Mesendoderm (in vitro differentiated cells): ENCODE measurements at places on chromosomes 6 and 20.

GRCh38 chr6:138031850-138032249, 75.4 kb downstream of the PERP start:
- DNase-seq, result no peak

DNA sequence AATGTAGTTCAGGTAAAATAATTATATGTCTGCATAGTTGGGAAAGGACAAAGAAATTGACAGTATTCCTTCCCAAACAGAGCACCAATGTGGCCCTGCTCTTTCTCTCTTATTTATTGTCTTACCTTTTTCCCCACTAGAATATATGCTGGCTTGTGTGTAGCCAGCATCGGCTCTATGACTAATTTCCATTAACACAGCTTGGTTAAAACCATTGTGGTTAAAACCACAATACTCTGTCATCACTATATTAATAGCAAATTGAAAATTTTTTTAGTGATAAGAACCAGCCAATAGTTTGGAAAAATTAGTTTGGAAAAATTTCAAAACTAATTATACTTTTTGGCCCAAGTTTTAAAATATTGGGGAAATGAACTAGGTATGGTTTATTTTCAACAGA, 535.1 kb downstream of the UTRN start:
- no peak for DNase-seq

DNA sequence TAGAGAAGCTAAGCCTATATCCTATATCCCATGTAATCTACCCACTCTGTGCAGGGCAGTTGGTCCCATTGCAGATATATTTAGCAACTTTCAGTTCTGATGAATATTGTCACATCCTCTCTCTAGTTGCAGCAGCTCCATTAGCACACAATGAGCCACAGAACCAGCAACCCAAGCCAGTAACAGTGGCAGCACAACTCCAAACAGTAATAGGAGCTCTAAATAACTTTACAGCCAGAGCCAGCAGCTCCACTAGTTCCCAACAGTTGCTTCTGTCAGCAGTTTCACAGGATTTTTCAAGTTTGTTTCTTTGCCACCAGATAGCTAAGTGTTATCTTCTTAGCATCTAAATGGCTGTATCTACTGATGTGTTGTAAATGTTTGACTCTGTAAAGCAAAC, 490.8 kb downstream of the HTR1B start:
- DNase-seq, result peak; percentile 61

- no peak for DNase-seq
Observed at GRCh38 chr20:5504061-5504739, 187.4 kb upstream of the PROKR2 start.

- DNase-seq, result no peak
Observed at GRCh38 chr20:47452736-47453161, 48.9 kb upstream of the NCOA3 start.

DNA sequence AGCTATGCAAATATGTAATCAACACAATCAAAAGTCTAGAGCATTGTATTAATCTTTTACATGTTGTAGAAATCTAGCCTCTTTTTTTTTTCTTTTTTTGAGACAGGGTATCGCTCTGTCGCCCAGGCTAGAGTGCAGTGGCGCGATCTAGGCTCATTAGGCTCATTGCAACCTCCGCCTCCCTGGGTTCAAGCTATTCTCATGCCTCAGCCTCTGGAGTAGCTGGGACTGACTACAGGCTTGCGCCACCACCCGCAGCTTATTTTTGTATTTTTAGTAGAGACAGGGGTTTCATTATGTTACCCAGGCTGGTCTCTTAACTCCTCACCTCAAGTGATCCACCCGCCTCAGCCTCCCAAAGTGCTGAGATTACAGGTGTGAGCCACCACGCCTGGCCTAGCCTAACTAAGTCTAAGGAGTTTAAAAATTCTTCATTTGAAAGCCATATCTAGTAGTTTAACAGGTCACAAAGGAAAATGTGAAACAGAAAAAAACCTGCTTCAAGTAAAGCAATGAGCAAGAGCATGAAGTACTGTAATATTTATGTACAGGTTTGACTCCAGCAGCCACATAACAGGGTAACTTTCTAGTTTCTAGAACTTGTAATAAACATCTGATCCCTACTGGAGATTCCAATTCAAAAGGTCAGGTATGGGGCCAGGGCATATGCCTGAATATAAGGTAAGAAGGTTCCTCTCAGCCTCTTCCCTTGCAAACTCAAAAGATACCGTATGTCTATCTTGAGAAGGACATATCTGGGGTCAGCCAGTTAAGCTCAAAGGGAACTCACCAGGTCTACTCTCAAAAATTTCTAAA, 4.4 kb downstream of the CPNE1 start:
- no peak for DNase-seq

DNA sequence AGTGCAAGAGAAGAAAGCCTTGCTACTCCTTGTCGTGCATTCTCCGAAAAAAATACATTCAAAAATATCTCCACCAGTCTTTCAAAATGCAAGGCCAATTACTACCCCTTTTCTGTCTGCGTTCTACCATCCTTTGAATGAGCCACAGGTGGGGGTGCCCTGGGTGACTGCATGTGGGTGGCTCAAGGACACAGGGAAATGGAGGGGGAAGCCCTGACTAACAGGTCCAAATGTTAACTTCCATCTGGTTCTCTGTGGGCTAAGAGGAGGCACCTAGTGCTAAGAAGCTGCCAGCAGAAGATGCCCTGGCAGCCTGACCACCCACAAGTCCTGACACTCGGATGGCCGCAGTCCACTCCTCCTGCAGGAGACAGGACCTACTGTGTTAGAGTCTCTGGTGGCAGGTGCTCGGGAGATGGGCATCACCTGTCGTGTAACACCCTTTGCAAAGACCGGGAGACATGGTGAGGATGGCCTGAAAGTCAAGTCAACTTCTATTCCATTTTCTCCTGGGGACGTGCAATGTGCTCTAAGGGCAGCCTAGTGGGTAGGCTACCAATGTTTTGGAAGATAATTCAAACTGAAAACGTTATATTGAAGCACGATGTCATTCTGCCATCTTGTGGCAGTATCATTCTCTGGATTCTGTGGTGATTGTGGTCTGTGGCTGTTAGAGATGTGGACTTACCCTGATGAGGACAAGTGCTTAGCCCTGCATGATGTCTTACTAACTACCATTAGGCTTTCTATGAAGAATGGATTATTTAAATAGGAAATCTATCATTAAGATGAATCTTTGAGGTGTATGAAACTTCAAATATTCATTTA, 27.4 kb upstream of the IGF2R start:
- DNase-seq, result peak; percentile 40

GRCh38 chr6:91816335-91816734, 1229.5 kb upstream of the MAP3K7 start:
- no peak for DNase-seq

GRCh38 chr6:131290955-131291354, 155.7 kb downstream of the AKAP7 start:
- DNase-seq, result peak; percentile 3

DNA sequence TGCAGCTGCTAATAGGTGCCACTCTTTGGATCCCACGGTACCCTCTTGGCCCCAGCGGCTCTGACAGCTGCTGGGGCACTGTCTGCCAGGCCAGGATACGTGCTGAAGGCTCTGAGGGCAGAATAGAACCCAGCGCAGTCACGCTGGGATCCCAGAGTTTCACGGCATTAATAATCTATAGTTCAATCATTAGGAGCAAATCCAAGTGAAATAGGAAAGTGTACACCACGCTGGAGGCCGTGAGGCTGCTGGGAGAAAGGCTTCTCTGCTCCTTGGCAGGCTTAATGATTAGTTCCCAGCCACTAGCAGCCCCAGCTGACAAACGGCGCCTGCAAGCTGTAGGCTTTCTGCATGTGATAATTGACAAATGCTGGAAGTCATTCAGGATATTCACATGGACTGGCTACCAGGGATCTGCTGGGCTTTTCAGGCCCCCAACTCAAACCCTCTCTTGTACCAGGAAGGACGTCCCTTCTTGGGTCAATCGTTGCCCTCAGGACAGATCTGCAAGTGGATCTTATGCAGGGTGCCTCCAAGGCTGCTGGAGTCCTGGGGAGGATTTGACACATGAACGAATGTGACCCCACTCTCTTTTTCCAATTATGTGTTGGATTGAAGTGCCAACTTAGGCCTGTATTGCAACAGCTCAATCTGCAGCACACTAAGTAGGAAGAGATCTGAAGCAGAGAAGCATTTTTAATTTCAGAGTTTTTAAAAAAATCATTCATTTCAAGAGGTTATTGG, 50.1 kb upstream of the INSM1 start:
- peak; percentile 1 for DNase-seq

DNA sequence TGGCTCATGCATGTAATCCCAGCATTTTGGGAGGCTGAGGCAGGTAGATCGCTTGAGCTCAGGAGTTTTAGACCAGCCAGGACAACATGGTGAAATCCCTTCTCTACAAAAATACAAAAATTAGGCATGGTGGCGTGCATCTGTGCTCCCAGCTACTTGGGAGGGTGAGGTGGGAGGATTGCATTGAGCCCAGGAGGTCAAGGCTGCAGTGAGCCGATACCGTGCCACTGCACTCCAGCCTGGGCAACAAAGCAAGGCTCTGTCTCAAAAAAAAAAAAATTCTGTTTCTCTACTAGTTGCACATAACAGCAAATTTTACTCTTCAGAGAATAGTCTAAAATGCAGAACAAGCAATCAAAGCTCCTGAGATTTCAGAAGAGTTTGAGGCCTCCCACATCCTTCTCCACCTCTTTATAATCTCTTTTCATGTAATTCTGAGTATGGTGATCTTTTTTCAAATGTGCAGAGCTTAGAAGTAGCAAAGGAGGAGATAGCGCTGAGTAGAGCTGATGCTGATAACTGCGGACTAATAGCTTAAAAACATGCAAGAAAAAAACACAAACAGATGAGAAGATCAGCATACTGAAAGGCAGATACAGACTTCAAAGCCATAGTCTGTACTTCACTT, 23.3 kb downstream of the LRRN4 start:
- DNase-seq, result no peak

DNA sequence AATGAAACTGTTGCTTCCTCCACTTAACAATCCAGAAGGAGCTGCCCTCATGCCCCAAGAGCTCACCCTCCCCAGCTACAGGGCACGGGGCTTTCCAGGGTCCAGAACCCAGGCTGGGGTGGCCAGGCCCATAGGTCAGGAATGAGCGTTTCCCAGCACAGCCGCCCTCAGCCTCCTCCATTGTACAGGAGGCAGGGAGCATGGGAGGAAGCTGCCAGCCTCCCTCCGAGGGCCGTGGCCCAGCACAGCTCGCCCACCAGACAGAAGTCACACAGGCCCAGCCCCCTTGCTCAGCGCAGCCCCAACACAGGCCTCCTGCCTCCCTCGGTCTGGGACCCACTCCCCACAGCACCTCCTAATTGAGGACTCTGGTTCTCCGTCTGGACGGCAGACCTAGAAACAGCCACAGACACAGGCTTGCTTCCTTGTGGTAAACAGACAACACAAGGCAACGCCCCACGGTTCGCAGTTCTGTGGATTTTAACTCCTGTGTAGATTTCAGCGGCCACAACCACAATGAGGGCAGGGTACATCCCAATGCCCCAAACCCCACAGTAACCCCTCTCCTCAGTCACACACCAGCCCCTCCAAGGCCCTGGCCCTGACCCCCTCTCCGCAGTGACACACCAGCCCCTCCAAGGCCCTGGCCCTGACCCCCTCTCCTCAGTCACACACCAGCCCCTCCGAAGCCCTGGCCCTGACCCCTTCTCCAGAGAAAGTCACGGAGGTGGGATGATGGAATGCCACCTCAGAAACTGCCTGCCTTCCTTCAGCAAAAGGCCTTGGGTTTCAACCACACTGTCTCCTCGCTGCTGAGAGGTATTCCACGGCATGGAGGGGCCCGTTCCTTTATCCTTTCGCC, 173.5 kb downstream of the DLL1 start:
- DNase-seq, result no peak

DNA sequence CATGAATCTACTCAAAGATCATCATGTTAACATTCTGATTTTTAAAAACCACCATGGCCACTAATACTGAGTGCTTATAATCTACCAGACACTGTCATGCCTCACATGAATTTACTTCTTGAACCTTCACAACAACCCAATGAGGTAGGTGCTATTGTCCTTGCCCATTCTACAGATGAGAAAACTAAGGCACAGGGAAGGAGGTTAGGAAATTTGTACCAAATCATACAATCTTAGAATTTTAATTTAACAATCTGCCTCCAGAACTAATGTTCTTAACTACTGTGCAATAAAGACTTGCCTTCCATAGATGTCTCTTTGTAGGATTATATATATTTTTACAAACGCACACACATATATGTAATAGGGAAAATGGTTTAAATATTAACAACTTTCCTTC, 269.5 kb downstream of the ALDH8A1 start:
- no peak for DNase-seq

DNA sequence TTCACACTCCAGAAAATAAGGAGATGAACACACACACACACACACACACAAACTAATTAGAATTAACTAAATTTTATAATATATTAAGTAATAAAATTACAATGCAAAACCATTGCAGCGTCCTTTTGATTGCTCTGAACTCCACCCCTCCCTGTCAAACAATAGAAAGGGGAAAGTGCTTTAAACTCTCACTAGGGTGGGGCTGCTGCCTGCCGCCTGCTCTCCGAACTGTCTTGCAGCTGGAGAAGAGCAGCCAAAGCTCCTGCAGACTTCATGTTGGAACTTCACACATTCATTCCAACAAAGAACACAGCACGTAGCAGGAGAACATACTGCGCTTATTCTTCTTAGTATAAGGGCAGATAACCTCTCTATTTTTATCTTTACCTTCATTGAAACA, 83.2 kb downstream of the GCLC start:
- no peak for DNase-seq

DNA sequence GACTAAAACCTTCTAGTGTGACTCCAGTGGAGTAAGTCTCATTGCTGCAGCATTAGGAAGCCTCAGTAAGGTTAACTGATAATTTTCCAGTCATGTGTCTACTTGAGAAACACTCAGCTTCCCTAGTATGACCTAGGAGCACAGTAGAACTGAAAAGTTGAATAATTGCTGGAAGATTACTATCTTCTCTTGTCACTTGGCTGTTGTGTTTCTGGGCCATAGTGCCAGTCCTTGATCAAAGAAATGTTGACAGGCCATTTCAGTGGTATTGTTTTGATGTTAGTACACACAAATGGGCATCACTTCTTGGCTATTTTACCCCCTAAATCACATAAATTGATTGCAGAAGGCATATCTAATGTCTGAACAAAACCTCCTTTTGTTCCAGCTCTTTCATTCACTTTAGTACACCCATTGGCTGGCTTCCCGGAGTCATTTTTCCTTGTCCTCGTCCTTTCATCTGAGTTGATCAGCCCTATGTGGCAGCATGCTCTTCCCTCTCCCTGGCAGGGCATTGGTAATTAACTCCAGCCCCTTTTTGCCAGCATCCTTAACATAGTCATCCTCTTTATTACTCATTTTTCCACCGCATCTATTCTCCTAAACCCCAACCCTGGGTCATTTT, 6.0 kb downstream of the ENPP3 start:
- DNase-seq, result no peak
